ENCODE measurements at places on chromosomes 5 and 9.

- no peak for DNase-seq
Observed at GRCh38 chr5:62714296-62714695, 135.7 kb downstream of the LRRC70 start.

GRCh38 chr5:58486290-58486689, 4.9 kb upstream of the GAPT start:
- DNase-seq: no peak

- DNase-seq: no peak
Observed at GRCh38 chr5:100890461-100891008, 12.5 kb downstream of the ST8SIA4 start.

GRCh38 chr9:125436613-125437443, 175.2 kb downstream of the GAPVD1 start:
- DNase-seq: no peak

Measured in T-helper 2 cell treated with Interferon-gamma antibody and Interleukin-4, amounts not matched to agents 5 μg/mL and 100 μg/mL, for 36 hours (primary cell).